ENCODE measurements at places on chromosomes 16 and 17. TPM values are rescaled to one million over a fixed set of nuclear protein-coding genes. Genes with fewer than 3 reads are reported as not detected.

KIF19 gene
- 1.5 TPM for total RNA-seq

DOC2A gene
- 2.7 TPM for total RNA-seq

CDH13 gene
- total RNA-seq: 8.7 TPM

PDILT gene
- not detected for total RNA-seq

SMIM36 gene
- total RNA-seq: not detected

EPOP gene
- total RNA-seq: 2.1 TPM

GRCh38 chr17:34979153-34979552, 1.2 kb upstream of the LIG3 start:
- DNase-seq: no peak

GRCh38 chr16:87216841-87217275, 100.3 kb downstream of the C16orf95 start:
- DNase-seq: no peak

- no peak for DNase-seq
Observed at GRCh38 chr16:61432421-61432820, 603.8 kb downstream of the CDH8 start.

DNA sequence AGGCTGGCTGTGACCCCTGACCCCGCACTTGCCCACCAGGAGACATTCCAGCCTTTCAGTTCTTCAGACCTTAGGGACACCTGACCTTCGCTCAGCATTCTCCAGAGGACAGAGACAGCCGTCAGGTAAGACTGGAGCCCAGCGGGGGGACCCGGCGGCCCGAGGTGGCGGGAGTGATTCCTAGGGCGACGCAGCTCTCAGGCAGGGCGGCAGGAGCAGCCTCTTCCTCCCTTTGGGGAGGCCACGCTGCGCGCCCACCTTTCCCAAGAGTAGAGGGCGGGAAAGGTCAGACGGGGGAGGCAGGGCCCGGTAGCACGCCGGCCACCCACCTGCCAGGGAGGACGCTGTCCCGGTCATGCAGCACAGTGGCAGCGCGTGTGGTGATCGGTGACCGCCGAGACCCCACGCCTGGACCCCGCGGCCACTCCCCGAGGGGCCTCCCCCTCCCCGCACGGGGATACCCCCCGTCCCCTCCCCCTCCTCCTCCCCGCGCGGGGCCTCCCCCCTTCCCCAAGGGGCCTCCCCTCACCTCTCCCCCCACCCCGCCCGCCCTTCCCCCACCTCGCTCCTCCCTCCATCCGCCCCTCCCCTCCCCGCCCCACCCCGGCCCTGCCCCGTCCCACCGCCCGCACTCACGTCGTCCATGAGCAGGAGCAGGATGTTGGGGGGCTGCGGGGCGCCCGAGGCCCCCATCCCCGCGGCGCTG, 472 bp downstream of the GALNS start:
- DNase-seq: no peak

GRCh38 chr16:19285431-19285830, at the start of gene CLEC19A:
CLEC19A (plus strand) TSS chr16:19285731; CDS start chr16:19285852, 121 bp downstream.
- no peak for DNase-seq

GRCh38 chr16:68088130-68088972, 3.2 kb downstream of the NFATC3 start:
- no peak for DNase-seq

DNA sequence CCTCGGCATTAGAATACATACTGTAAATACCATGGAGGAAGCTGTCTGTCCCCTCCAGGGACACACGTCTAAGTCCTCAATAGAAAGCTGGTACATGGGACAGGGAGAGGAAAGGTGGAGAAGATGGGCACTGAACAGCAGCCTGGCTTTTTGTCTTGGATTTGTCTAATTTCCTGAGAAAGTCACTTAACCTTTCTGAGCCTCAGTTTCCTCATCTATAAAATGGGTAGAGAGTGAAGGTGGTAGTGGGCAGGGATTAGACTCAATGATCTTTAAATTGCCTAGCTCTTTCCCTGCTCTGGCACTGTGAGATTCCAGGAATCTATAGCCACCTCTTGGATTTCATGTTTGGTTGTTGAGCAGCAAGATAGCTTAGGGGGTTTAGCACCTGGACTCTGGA, 96.2 kb downstream of the ASIC2 start:
- no peak for DNase-seq

GRCh38 chr16:54936201-54936978, 5.7 kb downstream of the IRX5 start:
- DNase-seq: no peak

- peak; percentile 35 for DNase-seq
Observed at GRCh38 chr16:89256651-89257254, 39.2 kb downstream of the ZNF778 start.

GRCh38 chr16:22353933-22354541, 20.4 kb downstream of the CDR2 start:
- DNase-seq: no peak

- peak; percentile 90 for DNase-seq
Observed at GRCh38 chr17:11608396-11608795, 10.1 kb downstream of the DNAH9 start.

DNA sequence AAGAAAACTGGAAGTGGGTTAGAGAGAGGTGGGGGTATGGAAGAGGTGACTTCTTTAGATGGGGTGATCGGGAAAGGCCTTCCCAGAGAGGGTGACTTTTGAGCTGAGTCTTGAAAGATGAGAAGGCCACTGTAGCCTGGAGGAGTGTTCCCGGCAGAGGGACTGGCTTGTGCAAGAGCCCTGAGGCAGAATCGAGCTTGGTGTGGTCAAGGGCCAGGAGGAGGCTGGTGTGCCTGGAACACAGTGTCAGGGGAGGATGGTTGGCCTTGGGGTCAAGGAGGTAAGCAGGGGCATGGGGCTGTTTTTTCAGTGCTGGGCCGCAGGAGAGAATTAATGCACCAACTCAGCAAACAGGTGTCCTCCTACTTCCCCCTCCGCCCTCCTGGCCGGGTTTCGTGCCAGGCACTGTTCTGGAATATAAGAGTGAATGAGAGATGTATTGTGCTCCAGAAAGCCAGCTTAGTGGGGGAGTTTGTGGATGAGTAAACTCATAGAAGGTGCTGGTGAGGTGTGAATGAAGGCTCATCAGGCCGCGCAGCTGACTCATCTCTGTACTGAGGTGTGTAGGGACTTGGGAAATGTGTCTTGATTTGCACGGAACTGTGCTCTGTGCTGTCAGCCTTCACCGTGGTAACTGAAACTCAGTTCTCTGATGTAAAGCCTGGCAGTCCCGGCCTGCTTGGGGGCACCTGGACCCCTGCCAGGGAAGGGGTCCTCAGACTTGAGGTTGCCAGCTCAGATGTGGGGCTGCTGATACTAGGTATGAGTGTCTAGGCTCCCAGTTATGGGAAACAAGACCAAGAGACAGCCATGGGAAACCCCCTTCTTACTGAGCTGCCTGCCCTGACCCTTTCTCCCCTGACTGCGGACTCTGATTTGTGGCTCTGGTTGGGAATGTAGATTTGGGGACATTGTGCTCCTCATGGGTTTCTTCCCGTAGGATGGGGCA, 15.3 kb downstream of the KSR1 start:
- no peak for DNase-seq

GRCh38 chr17:73803964-73804435, 159.8 kb upstream of the SDK2 start:
- DNase-seq: no peak

- peak; percentile 93 for DNase-seq
Observed at GRCh38 chr16:66552286-66553177, at the start of gene CKLF. CKLF (plus strand) TSS chr16:66552576; CDS start chr16:66552716, 140 bp downstream.

GRCh38 chr17:43400943-43401717, 2.3 kb downstream of the ARL4D start:
- no peak for DNase-seq

DNA sequence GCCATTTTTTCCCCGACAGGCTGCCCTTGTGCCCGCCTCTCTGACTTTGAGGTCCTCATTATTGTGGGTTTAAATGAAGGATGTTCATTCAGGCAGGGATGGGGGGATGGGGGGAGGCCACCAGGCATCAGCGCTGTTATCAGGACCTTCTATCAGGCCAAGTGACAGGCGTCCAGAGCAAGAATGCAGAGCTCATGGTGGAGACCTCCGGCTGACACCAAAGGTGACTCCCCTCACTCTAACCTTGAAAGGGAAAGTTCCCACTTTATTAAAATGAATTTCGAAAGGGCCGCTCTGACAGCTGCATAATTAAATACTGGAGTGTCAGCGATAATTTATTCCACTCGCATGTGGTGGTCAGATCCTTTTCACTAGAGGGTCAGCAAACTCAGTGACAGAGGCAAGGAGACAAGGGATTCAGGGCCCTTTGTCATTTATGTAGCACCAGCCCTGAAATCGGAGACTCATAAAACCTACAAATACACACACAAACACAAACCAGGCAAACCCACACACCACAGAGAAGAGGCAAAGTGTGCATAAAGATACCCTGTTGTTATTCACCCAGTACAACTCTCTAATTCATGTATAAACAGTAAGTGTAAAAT, 436.0 kb downstream of the MAF start:
- DNase-seq: no peak

Data from left lung (tissue), 14 donors.